Inflammatory macrophage treated with lipopolysaccharide for 4 hours (primary cell): ENCODE measurements at places on chromosomes 7 and 10.

DNA sequence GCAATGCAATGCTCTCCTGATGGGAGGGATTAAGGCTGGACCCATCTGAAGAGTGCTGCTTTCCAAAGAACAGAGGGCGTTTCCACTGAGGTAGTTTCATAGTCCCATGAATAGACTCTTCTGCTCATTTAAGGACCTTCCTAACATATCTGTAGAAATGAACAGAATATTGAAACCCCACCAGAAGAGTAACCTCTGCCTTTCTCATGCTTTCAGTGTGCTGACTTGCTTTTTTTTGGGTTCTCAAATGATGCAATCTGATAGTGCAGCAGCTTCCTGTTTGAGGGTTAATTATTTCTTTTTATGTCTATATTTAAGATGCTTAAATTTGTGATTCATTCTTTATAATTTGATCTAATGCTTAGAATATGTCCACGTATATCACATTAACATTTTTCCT is 82.2 kb downstream of the GATA3 start:
- no peak for DNase-seq

- DNase-seq: no peak
These were observed 140.0 kb downstream of the GRK5 start for GRCh38 chr10:119347181-119347974.

- DNase-seq: no peak
These were observed 242.8 kb downstream of the KLF6 start for GRCh38 chr10:3542185-3542611.

DNA sequence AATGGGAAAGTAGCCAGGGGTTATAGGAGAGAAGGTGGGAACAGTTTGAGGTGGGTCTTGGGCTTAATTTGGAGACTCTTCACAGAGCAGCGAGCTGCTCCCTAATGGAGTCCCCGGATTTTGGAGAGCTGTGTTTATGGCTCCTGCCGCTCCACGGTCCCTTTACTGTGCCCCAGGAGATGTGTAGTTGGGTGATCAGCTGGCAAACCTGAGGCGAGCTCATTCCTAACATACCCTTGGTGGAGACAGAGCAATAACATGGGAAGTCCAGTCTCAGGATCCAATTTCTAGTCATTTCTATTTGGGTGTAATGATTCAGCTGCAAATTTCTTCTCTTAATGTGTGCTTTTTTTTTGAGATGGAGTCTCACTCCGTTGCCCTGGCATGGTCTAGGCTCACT is 1.5 kb downstream of the GARIN1A start:
- DNase-seq: no peak

DNA sequence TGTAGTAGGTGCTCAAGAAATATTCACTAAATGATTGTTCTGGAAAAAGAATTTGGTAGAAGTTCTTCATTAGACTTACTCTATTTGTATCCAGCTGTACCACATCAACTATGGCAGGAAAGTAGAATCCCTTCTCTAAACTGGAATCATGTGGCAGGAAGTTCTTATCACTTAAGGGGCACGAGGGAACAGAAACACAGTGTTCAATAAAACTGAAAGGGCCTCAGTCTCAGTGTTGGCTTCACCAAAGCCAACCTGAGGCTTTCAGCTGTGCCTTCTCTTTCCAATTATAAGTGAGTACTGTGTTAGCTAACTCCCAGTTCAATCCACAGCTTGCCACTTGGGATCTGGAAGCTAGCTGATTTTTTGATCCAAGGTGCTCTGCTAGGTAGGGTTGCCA is 257.6 kb upstream of the LRGUK start:
- DNase-seq: no peak

DNA sequence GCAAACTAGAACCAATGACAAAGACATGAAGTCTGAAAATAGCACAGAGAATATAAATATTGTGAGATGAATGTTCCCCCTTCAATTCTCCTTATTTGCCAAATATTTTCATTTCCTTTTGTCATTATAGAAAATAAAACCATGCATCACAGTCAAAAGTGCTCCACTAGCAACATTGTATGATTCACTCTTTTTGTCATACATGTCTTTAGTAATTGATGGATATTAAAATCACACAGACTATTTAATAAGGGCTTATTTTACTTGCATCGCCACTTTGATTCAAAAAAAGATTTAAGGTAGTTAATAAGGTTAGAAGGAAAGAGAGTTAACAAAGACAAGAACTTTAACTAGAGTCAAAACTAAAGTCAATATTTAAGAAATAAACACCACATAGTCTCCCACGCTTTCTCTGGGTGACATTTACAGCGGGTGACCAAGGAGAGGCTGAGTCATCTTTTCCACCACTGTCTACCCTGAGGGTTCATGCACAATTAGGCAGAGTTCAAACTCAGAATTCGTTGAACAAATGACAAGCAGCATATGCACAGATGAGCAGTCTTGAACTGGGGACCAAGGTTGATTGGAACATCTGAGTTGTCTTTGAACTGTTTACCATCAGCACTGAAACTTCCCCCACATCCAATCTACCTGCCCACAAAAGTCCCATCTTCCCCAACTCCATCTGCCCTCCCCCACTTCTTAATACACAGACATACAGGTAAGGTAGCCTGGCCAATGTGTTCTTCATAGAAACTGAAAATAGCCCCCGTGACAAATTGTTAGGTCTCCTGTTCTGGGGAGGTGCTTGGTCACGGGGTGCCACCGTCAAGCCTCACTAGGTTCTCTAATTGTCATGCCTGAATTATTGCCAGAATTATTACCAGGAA is 42.5 kb downstream of the C7orf25 start:
- DNase-seq: peak; percentile 29

GRCh38 chr10:37860494-37861190 is 3.2 kb upstream of the ZNF248 start:
- DNase-seq: peak; percentile 53

DNA sequence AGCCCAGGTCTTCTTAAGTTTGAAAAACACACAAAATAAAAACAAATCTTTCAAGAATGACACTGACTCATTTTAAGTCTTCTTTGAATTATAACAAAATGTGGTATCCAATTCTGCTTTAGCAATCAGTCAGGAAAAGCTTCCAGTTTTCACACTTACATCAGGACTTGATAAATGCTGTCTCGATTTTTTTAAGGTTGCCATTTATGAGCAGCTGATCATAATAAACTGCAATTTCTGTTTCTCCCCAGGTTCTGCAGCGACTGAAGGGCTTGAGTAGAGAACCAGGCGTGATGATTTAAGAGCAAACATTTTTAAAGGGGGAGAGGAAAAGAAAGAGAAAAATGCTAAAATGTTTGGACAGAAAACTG is 71.1 kb downstream of the FAM107B start:
- DNase-seq: no peak

GRCh38 chr10:69797959-69798358 is 3.7 kb upstream of the COL13A1 start:
- no peak for DNase-seq

- peak; percentile 51 for DNase-seq
These were observed 1.3 kb upstream of the TNRC18 start for GRCh38 chr7:5424749-5425506.

DNA sequence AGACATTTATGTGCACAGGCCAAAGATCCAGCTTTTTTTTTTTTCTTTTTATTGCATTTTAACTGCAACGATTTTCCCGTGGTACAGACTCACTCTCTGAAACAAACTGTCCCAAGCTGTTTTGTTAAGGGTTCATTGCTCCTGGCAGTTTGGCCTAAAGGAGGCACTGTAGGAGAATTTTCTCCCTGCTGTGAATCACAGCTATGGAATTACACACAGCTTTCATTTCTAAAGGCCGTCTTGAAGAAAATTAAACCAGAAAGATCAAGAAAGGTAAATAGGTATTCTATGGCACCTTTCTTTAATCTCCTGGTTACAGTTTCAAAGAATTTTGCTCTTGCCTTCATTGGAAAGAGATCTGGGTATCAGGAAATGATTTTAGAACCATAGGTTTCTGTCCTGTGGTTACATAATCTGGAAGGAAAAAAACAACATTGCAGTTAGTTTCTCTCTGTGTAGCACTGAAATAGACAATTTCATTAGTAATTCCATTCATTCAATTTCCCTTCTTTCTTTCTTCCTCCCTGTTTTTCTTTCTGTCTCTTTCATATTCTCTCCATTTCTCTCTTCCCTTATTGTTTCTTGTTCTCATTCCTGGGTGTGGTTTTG is 51.2 kb downstream of the PDK4 start:
- peak; percentile 55 for DNase-seq

DNA sequence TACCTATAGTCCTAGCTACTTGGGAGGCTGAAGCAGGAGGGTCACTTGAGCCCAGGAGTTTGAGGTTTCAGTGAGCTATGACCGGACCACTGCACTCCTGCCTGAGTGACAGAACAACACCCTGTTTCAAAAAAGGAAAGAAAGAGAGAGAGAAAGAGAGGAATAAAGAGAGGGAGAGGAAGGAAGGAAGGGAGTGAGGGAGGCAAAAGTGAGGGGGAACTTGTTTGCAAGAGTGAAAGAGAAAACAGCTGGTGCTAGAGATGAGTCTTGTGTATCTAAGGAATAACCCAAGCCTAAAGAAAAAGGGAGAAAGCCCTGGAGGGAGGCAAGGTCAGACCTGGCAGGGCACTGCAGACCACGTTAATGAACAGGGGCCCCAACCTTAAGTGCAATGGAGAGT is 4.8 kb upstream of the NT5C2 start:
- DNase-seq: peak; percentile 80

DNA sequence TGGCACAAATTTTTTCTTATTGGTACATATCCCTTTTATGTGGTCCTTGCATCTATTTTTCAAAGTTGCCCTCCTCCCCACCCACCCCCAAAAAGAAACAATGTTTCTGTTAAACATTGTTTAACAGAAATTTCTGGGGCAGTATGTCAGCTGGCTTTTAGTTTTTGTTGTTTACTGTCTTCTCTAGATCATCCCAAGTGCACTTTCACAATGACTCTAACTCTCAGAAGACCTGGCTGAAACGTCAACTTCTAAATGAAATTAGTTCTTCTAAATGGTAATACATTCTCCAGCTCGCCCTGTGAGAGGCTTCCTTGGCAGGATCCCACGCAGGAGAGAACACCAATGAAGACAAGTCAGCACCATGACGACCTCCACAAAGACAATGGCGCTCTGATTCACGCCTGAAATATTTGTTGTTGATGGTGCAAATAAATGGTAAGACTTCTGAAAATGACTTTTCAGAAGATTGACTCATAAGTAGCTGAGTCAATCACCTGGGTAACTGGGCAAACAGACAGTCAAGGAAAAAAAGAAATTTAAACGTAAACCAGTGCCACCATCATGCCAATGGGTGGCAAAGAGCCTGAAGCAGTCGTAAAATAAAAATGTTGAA is 293.7 kb downstream of the FZD1 start:
- no peak for DNase-seq
